Stimulated activated CD8-positive, alpha-beta memory T cell treated with anti-CD3 and anti-CD28 coated beads, Interleukin-4, amount 100 ng/mL, for 48 hours (primary cell): ENCODE measurements at places on chromosomes 4 and X.

GRCh38 chrX:7546551-7547080 is 296.4 kb upstream of the VCX start:
- no peak for DNase-seq

- DNase-seq: no peak
These were observed 21.8 kb upstream of the TNIP3 start for GRCh38 chr4:121185960-121186359.

- no peak for DNase-seq
These were observed 14.3 kb upstream of the TDO2 start for GRCh38 chr4:155889031-155889793.

- DNase-seq: no peak
These were observed 41.2 kb downstream of the TNIP2 start for GRCh38 chr4:2714918-2715317.

GRCh38 chrX:71941145-71941544 is 30.5 kb downstream of the NHSL2 start:
- DNase-seq: no peak

DNA sequence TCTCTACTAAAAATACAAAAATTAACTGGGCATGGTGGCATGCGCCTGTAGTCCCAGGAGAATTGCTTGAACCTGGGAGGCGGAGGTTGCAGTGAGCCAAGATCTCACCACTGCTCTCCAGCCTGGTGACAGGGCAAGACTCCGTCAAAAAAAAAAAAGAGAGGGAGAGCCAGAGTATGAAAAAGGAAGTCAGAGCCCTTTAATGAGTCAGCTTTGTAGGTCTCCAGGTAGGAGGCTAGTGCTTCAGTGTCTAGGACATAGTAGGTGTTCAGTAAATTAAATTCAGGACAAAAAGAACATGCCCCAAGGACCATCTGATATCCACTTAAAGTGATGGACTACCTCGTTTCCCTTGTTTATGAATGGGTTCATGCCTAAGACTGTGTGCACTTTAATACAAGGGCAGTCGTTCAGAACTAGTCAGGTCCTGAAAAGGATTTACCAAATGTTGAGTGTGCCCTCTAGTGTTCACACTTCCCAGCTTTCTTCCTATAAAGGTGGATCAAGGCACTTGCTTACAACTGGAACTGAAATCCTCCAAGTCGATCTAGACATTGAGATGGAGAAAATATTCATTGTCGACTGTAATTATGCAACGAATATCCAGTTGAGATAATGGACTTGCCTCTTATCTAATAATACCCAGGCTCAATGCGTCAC is 29.0 kb downstream of the F9 start:
- no peak for DNase-seq

- no peak for DNase-seq
These were observed 65.6 kb downstream of the RAB40A start for GRCh38 chrX:103453655-103454054.
